CD4-positive, alpha-beta T cell treated with Interleukin-17A for 1 hour (primary cell): ENCODE measurements at places on chromosomes 13 and 19.

- DNase-seq, result no peak
Measured at GRCh38 chr13:35957996-35958395, 173.2 kb downstream of the DCLK1 start.

- DNase-seq, result no peak
Measured at GRCh38 chr19:30593975-30594745, 222.0 kb downstream of the ZNF536 start.

- no peak for DNase-seq
Measured at GRCh38 chr13:42733046-42733445, 48.3 kb upstream of the FAM216B start.

- DNase-seq, result no peak
Measured at GRCh38 chr13:71274923-71275608, 591.9 kb downstream of the DACH1 start.

- no peak for DNase-seq
Measured at GRCh38 chr13:93963266-93964145, 516.0 kb downstream of the DCT start.

- no peak for DNase-seq
Measured at GRCh38 chr13:97239943-97240787, 18.0 kb downstream of the MBNL2 start.

DNA sequence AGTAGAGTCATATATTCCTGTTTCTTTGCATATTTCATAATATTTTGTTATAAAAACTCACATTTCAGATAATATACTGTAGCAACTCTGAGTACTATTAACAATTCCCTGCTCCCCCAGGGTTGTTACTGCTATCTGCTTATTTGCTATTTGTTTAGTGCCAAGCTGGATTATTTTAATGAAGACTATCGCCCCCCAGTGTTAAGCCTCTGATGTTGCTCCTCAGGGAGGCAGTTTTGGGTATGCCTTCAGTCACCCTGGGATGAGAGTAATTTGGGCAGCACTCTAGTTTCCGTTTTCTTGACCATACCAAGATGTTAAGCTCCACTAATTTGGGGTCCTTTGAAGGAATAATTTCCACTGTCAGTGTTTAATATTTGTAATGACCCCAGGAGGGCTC, 46.0 kb downstream of the MICU2 start:
- peak; percentile 25 for DNase-seq

GRCh38 chr19:37484406-37485168, 15.4 kb downstream of the ZNF570 start:
- no peak for DNase-seq

DNA sequence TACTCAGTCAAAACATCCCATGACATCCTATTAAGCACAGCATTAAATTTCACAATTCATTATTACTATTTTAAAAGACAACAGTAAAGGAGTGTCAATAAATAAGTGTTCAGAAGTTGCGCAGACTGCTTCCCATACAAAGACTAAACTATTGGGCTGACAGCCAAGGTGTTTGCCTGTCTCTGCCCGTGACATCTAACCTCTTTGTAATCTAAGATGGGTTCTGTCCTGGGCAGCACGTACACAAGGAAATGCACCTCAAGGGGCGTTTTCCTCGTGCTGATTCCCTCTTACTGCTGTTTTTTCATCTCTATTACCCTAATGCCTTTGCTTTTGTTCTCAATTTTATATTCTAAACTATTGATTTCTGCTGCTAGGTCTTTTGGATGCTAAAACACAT, 216.3 kb downstream of the NHLRC3 start:
- DNase-seq, result no peak

DNA sequence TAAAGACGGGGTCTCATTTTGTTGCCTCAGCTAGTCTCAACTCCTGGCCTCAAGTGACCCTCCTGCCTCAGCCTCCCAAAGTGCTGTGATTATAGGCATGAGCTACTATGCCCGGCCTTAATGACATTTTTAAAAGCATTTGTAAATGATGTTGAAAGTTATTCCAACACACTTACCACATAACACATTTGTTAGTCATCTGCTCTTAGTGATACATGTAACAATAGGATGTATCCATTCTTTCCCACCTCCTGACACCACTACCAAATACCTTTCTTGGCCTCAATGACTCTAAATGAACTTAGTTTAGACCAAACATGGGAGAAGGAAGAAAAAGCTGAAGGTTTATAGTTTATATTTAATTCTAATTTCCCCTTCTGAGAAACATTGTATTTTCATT, 59.8 kb upstream of the MEDAG start:
- no peak for DNase-seq

DNA sequence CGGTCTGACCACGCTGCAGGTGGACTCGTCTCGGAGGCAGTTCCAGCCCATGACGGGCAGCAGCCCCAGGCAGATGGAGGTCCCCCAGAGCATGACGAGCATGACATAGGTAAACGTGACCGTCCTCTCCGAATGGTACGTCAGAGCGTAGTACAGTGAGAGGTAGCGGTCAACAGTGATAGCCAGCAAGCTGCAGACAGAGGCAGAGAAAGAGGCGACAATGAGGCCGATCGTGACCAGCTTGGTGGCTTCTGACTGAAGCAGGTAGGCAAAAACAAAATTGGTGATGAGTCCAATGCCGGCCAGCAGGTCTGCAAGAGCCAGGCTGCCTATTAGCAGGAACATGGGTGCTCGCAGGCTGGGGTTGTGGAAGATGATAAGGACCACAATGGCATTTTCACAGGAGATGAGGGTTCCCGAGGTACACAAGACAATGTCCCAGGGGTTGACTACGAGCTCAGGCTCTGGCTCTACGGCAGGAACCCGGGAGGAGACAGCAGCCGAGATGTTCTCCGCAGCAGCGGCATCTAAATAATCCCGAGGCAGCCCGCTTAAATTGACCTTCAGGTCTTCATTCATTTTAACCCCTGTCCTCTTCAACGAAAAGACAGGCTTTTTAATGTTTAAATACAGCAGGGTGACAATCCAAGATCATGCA, 1.2 kb downstream of the GPR12 start:
- DNase-seq, result no peak

DNA sequence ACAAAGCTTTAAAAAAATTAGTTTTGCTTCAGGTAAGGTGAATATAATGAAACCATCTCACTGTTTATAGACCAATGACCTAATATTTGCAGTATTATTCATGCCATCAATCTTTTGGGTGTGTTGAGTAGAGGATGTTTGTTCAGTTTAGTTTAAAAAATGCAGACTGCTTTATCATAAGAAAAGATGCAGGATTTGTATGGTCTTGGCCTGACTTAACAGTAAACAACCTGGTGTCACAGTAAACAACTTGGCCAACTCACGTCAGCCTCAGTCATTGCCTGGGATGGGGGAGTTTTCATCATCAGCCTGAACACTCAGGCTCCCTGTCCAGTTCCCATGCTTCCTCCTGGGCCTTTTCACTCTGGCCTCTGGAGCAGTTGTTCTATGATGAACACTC, 55.1 kb downstream of the LMO7 start:
- no peak for DNase-seq

DNA sequence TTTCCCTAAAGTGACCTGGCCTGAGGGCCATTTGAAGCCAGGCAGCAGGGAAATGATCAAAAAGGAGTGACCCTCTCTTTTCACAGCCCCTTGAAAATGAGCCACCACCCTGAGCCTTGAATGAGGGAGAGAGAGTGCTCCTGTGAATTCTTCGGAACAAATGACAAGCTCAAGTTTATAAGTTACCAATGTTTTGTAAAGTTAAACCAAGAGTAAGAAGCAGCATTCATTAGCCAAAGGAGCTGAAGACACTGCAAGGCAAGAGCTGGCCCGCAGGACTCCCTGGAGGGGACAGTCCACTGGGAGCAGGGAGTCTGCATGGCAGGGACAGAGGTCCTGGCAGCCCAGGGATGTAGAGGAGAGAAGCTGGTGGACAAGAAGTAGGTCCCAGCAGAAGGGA, 16.7 kb upstream of the CCNP start:
- DNase-seq, result no peak

- no peak for DNase-seq
Measured at GRCh38 chr19:22332924-22333323, 46.7 kb downstream of the ZNF729 start.

DNA sequence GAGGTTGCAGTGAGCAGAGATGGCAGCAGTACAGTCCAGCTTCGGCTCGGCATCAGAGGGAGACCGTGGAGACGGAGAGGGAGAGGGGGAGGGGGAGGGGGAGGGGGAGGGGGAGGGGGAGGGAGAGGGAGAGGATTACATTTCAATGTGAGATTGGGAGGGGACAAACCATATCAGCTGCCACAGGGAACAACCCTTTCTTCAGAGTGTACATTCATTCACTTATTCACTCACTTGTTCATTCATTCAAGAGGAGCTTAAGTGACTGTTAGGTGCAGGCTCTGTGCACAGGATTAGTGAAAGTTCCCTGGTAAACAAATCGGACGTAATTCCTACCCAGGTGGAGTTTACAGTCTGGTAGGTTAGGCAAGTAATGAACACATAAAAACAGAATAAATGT, 65.6 kb upstream of the MEDAG start:
- DNase-seq, result no peak

DNA sequence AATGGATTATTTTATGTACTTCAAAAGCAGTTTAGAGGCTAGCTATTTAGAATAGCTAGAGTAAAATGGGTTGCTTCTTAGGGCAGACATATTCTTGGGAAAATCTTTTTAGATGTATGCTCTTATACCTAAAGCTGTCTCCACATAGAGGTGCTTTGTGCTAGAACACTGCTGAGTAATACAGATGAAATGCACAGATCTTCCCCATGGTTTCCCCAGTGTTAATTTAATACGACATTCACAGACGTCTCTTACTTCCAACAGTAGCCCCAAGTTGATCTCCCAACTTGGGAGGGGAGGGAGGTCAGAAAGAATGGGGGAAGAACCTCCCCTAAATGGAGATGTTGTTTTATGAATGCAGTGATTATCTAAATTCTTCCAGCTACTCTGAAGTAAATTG, 16.9 kb downstream of the NALCN start:
- DNase-seq, result no peak

DNA sequence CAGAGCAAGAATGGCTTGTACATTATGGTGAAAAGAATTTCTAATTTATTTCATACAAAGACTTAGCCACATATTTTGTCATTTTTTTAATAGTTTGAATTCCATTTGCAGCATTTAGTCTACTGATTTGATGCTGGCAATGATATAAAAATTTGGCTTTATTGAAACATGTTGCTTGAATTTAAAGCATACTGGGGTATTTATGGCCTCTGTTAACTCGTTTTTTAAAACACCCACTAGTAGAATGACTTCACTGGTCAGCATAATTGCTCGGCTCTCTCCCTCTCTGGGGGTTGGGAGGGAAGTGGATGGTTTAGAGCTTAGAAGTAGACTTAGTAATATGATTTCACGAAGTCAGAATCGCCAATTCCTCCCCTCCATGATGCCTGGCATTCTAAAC, 354.9 kb upstream of the HTR2A start:
- DNase-seq, result no peak

- DNase-seq, result no peak
Measured at GRCh38 chr19:17081672-17082630, 6.4 kb downstream of the MYO9B start.
